ENCODE measurements at places on chromosomes 1 and 21.

- DNase-seq, result no peak
These were observed 6.7 kb upstream of the GPR25 start for GRCh38 chr1:200866116-200866515.

DNA sequence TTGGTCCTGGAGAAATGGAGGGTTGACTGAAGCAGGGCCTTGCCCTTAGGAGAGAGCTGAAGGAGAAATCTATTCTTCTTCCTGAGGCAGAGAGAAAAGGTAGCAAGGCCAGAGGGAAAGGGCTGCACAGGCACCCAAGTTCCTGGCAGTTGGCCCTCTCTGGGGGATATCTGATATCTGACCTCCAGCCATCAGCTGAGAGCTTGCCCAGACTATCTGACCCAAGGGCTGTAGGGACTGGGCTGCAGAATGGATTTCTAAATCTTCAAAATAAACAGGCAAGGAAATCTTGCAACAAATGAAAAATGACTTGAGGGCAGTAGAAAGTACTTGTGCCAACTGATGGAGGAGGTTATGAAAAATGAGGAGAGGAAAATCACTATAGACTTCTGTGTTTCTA, 498 bp upstream of the CLCA2 start:
- no peak for DNase-seq

GRCh38 chr1:229029879-229030235, 241.1 kb upstream of the RAB4A start:
- no peak for DNase-seq

- DNase-seq, result no peak
These were observed 23.7 kb downstream of the NMNAT2 start for GRCh38 chr1:183394435-183394834.

DNA sequence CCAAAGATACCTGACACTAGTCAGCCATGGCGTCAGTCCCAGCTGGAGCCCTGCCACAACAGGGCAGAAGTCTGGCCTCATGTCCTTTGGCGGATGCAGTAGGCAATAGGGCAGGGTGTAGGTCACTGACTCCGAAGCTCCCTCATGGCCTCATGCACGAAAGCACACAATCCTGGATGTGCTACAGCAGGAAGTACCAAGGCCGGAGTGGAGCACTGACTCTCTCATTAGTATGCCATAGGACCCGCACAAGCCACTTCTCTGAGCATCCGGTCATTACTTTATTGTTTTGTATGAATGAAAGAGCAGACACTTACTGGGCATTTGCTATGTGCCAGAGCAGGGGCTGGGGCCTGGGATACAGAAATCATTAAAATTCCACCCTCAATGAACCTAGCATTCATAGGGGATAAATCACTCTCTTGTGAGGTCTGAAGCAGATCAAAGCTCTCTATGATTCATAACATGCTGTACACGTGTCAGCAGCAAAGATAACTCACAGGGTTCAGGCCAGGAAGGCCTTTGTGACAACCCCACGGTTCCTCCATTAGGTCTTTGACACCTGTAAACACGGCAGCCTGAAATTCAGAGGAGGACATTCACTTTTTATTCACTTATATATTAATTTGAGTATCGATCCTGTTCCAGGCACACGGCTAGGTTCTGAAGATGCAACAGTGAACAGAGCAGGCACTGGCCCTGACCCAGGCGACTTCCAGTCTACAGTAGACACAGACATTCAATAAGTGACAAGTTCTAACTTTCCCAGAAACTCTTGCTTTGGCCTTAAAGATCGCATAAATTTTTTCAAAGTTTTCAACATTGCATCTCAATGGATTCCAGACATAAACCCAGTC, 357.9 kb upstream of the USP24 start:
- no peak for DNase-seq

- no peak for DNase-seq
These were observed 65.9 kb downstream of the DNTTIP2 start for GRCh38 chr1:93813076-93813475.

DNA sequence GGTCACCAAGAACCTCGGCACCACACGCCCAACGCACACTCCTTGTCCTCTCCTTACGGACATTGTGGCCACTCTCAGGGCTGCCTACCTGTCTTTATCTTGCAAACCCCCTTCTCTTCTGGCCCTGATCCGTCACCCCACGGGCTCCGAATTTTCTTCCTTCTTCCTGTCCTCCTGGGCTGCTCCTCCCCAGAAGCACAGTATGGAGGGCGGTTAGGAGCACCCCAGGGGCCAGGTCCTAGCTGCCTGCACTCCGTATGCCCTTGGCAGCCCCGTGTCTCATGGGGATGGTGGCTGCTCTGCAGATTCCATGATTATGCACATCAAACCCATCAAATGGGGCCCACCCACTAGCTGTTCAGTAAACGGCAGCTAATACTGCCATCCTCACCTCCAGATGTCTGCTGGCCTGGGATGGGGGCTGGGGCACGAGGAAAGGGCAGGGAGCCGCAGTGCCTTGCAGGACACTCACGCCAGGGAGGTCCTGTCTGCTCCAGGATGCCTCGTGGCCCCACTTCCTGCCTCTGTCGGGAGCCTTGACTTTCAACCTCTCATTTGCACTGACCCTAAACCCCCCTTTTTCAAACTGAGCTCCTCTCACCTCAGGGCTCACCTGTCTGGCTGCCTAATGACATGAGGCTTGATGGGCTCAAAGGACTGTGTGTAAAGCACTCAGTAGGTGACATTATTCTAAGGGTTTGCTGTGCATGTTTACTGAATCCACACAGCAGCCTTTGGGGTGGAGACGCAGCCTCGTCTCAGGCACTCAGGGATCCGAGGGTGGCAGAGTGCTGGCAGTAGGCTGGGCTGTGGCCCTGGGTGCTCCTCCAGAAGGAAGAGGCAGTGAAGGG, 4.4 kb downstream of the TTC34 start:
- DNase-seq, result no peak

DNA sequence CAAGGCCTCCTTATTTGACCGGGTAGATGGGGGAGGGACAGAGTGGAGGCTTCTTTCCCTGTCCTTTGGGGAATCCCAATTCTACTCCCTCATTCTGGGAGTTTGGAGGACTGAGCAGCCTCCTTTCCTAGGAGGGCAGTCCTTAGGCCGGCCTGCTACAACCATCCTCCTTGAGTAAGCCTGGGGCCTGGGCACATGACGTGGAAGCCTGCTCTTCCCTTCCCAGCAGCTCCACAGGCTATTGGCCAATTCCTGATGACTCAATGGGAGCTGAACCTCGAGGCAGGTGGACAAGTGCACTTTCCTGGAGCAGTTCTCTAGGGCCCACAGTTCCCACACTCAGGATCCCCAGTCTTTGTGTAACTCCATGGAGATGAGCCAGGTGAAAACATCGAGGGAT, 3.1 kb downstream of the KCNA10 start:
- DNase-seq, result no peak

GRCh38 chr1:174007851-174008250, 14.3 kb downstream of the RC3H1 start:
- no peak for DNase-seq

GRCh38 chr1:14787604-14788003, 189.1 kb downstream of the KAZN start:
- no peak for DNase-seq

- DNase-seq, result no peak
These were observed 9.1 kb upstream of the CREG1 start for GRCh38 chr1:167562702-167563101.

DNA sequence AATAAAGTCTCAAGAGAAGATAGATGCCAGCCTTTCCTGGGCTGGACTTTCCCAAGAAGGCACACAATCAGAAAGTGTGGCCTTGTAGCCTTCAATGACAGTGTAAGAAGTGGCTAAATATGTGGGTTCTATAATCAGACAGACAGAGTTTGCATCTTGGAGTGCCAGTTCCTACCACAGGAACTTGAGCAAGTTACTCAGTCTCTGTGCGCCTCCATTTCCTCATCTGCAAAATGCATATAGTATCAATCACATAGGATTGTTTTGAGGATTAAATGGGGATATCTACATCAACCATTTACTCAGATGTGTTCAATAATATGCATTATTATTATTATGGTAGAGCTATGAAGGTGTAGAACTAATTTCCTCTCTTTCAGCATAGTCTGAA, 176.8 kb upstream of the PTBP2 start:
- no peak for DNase-seq

- no peak for DNase-seq
These were observed 3.9 kb upstream of the CLSTN1 start for GRCh38 chr1:9827558-9828185.

DNA sequence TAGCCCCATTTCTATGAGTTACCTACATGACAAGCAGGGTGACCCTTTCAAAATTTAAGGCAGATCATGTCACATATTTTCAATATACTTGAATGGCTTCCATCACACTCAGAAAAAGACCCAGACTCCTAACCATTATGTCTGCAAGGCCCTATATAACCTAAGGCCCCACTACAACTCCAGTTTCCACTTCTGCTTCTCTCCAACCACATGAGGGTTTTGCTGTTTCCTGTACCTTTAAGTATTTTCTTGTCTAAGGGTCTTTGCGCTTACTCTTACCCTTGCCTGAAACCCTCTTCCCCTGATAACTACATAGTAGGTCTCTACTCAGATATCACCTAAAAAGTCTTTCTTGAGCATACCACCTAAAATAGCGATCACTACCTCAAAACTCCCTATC, 46.1 kb downstream of the SGIP1 start:
- DNase-seq, result no peak

- no peak for DNase-seq
These were observed 147.6 kb upstream of the DEPDC1 start for GRCh38 chr1:68644504-68644903.

- no peak for DNase-seq
These were observed 90.5 kb downstream of the GDAP2 start for GRCh38 chr1:117838911-117839310.

DNA sequence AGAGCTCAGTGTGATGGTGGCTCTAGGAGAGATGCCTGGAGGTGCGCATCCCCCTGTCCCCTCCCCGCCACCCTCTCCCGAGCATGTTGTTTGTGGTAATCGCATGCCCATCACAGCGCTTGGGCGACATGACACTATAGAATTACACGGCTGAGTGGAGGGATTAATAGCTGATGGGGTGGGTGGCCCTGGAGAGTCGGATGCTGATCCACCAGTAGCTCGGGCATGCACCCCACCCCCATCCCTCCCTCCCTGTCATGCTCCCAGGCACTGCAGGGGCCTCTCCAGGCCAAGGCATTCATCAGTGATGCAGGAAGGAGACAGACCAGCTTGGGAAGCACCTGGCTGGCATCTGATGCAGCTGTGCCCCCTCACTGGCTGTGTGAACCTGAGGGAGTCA, 159.0 kb upstream of the IGSF21 start:
- DNase-seq, result no peak

DNA sequence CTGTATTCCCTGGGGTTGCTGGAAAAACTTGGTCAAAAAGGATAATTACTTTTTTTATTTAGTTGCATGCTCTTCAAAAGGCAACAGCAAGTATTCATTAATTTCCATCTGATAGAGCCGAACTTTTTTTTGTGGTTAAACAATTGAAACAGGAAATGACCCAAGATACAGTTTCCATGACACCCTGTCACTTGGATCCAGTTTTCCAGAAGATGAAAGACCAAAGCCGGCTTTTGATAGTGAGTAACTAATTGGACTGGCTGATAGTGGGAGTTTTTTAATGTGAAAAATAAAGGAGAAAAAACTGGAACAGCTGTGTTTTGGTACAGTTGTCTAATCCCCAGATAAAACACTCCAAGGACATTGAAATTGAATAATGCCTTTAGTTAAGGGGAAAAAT, 33.0 kb downstream of the CACHD1 start:
- DNase-seq, result no peak

GRCh38 chr1:167456524-167456923, 61.8 kb downstream of the CD247 start:
- DNase-seq, result no peak

DNA sequence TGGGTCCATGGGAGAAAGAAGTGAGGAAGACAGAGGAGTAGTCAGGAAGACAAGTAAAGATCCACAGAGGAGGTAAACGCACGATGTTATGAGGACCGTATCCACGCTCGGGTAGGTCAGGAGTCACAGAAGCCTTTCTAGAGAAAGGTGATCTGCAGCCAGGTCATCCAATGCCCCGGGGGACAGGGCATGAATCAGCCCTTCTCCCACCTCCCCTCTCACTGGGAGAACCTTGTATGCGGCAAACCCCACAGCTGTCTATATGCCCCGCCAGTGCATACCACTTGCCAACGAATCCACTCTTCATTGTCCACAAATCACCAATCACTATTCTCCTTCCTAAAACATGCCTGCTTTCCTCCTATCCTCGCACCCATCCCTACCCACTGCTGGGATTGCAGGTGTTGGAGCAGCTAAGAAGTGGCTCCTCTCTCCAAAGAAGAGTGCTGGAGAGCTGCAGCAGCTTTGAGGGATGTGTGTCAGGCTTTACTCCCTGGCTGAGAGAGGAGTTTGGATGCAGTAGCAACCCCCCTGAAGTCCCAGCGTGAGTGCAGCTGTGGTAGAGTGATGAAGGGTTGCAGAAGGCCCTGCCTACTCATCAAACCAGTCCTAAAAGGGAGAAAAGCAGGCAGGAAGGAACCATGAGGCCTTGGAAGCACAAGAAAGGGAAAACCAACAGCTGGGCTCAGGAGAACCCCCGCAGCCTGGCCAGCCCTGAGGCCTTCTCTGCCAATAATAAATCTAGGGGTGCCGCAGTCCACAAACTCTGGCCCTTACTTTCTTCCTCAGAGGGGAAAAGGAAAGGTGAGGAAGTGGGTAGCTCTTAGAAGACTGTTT, 102.2 kb upstream of the GADD45A start:
- DNase-seq, result no peak

DNA sequence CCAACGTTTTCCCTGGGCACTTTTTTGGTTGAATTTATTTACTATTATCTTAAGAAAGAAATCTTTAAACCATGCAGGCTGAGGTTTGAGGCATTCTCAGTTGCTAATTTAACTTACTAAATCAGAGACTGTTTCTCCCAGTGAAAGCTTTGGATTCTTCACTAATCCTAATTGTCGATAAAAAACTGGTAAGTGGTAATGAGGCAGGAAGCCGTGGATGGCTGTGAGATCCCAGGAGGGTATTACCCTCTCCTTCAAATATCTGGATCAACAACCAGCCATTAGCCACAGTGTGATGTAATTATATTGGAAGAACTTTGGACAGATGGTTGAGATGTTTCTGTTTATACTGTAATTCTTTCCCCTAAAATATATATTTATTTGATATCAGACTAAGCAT, 485.0 kb downstream of the DISC1 start:
- no peak for DNase-seq

GRCh38 chr1:182029002-182029378, 32.5 kb downstream of the ZNF648 start:
- DNase-seq, result no peak

DNA sequence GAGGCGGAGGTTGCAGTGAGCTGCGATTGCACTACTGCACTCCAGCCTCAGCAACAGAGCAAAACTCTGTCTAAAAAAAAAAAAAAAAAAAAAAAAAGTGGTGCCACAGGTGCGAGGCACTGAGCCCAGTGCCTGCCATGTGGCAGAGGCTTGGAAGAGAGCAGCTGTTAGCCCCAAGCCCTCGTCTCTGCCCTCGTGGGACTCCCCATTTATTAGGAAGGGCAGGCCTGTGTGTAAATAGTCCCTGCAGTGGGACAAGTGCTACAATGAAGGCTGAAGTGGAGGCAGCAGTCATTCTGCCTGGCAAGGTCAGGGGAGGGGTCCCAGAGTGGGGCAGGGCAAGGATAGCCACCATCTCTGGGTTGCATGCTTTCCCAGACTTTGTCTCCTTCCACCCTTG, 6.5 kb downstream of the RPS6KA1 start:
- no peak for DNase-seq
